ENCODE measurements at places on chromosomes 7 and 10.

- DNase-seq, result no peak
Observed at GRCh38 chr7:4799508-4800268, 24.3 kb downstream of the AP5Z1 start.

DNA sequence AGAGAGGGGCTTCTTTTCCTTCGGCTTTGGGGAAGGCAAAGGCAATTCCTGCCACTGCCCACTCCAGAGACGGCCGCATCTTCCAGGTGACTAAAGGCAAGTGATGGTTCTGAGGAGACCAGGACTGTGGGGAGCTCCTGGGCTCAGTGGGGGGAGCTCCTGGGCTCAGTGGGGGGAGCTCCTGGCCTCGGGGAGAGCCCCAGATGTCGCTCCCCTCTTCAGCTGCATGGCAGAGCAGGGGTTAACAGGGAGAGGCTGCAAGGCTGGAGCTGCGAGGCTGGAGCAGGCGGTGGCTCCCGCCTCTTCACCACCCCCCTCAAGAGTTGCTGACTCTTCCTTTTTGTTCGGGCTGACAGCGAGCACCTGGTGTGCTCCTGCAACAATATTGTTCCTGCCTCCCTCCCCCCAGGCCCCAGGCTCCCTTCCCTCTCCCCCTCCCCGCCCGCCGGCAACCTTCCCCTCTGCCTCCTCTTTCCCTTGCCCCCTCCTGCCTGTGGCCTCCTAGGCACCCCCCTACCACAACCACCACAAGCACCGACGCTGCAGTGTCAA lies 56.3 kb upstream of the LBX1 start:
- no peak for DNase-seq

GRCh38 chr10:131846240-131847101 lies 54.3 kb upstream of the PPP2R2D start:
- no peak for DNase-seq

DNA sequence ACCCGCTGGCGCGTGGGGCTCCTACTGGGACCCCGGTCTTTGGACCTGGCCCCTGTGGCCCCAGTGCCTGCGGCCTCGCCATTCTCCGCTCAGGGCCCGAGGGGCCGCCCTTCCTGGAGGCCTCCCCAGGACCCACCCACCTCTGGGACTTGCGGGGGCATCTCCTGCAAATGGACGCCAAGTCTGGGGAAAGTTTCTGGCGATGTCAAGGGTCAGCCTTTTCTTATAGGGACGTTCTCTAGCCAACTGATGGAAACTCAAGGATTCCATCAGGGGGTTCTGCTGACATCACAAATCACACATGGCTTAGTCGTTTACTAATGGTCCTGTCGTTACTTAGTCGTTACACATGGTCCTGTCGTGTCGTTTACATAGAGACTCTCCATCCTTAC lies 57.7 kb upstream of the RHOBTB1 start:
- DNase-seq, result no peak

GRCh38 chr10:100020142-100020885 lies 10.6 kb upstream of the DNMBP start:
- no peak for DNase-seq

DNA sequence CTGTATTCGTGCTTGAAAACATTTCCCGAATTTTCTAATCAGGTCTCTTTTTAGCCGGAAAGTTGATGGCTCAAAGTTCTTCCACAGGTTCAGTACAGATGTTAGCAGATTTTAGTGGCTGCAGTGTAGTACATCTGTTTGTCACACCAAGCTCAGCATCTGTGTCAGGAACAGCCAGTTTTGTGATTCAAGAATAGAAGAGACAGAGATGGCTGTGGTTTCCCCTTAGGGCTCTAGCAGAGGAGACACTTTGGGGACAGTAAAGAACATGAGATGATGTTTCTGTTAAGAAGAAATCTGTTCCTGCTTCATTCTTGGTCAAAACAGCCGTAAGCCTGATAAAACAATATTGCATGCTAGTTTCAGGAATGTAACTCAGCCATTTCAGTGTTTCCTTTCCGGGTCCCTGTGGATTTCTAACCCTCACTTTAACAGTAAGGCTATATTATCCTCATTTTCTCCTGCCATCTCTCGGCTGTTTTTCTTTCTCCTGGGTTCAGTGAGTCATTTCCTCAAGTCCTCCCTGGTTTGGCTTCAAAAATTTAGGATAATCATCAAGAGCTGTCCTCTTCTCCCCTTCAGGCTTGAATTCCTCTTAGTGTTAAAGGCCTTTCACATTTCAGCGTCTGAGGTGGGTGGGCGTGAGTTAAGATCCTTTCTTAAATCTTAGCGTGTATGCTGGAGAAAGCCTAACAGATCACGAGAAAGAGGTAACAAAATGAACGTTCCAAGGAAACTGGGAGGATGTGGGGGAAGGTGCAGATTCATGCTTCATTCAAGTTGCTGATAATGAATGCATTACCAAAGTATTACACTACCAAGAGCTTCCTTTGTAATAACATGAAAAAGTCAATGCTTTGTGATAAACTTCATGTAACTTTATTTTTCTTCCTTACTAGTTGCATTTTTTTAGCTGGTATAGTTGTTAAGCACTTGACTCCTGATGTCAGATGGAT lies 37.1 kb upstream of the BICC1 start:
- peak; percentile 48 for DNase-seq

DNA sequence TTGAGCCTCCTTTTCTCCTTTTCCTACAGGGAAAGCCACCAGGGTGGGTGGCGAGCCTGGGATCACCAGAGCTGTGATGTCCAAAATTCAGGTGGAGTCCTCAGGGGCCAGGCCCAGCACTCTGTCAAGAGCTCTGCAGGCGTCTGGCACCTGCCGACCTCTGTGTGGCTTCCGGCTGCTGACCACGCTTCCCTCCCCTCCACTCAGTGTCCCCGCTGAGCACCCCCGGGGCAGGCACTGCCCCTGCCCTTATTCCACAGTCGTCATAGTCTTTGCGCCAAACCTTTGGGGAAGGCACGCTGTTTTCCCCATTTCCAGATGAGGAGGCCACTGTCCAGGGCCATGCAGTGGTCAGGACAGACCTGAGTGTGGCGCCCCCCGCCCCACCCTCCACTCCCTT lies 7.5 kb downstream of the MTG1 start:
- DNase-seq, result no peak

- no peak for DNase-seq
Observed at GRCh38 chr7:95960706-95961244, 188.4 kb downstream of the DYNC1I1 start.

GRCh38 chr10:26863351-26864076 lies 2.8 kb upstream of the ABI1 start:
- DNase-seq, result no peak

GRCh38 chr10:117597216-117597615 lies 54.7 kb downstream of the EMX2 start:
- peak; percentile 85 for DNase-seq

GRCh38 chr7:120973849-120974248 lies 14.7 kb upstream of the CPED1 start:
- DNase-seq, result no peak

GRCh38 chr7:117308891-117309290 lies 14.0 kb downstream of the WNT2 start:
- no peak for DNase-seq

GRCh38 chr10:78640796-78641636 lies 427.8 kb upstream of the ZMIZ1 start:
- no peak for DNase-seq

DNA sequence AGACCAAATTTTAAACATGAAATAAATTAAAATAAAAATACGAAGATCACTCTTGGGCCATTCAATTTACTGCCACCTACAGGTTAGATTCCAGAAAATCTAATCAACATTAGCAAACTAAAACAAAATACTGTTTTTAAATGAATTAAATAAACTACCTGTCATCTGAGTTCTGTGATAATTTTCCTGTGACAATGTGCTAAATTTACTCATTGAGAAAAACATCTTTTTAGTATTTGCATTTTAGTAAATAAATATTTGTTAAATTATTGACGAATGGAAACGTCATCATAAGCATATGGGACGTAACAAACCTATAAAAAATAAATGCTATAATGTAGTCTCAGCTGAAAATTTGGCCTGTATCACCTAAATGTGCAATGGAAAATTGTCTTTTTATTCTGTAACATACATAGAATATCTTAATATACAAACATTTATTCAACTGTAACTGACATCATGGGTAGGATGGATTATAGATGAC lies 72.1 kb downstream of the ITGB8 start:
- DNase-seq, result peak; percentile 5

DNA sequence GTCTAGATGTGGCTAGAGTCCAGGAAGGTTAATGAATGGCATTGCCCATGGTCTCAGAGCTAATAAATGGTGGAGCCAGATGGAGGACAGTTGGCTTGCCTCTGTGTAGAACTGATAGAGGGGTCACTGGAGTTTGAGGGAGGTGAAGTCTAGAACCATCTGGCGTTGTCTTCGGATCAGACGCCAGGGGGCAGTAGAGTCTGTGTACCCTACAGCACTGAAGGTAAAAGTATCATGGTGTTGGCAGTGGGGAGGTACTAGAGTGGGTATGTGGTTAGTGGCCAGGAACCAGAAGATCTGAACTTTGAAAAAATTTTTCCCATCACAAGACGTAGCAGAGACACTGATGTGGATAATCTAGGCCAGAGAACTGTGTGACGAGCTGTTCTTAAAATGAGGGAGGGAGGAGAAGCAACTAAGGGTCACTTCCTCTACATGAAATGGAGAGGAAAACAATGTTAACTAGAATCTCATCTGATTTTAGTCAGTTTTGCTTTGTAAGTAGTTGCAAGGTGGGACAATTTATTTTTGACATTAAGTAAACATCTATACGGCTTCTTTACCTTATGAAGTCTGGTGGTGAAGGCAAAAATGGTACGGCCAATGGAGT lies 227.9 kb upstream of the PRSS58 start:
- DNase-seq, result peak; percentile 14

- no peak for DNase-seq
Observed at GRCh38 chr10:69757206-69757552, 44.5 kb upstream of the COL13A1 start.

GRCh38 chr10:119166564-119166963 lies 1.1 kb upstream of the SFXN4 start:
- DNase-seq, result peak; percentile 46

DNA sequence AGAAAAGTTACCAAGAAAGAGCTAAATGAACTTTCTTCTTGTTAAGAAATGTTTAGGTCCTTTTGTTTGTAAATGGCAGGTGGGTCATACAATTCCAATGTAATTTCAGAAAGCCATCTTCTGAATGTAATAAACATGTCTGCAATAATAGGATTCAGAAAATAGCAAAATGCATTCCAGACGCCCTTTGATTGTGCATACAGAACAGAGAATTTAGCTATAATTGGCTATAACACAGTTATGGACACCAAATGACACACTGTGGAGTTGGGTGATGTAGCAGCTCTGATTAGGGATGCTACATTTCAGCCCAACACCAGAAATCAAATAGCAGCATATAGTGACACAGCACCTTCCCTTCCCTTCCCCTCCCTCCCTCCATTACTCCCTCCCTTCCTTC lies 240.8 kb downstream of the SNX10 start:
- no peak for DNase-seq

DNA sequence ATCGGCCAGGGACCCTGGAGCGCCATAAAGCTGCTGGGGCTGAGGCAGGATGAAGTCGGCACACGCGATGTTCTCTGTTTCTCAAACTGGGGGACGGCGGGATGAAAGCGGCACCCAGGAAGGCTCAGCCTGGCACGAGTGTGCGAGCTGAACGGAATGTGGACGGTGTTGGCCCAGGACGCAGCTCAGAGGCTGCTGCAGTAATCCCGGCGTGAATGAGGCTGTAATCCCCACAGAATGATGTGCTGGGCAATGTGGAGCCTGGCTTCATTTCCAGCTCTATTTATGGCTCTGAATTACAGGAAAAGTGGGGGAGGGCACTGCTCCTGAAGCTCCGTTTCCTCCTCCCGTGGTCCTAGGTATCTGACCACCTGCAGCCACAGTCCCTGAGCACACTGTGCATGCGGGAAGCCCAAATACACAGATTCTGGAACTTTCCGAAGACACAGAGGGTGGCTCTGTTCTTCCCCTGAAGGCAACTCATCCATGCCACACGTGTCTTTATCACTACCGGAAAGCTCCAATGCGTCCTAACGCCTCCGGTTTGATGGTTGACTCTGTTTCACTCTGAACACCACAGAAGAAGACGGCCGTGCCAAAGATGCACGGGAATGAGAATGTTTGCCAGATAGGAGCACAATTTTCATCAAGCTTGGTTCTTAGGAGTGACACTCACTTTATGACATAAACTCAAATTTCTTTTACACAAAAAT lies 37.6 kb downstream of the KLF6 start:
- no peak for DNase-seq

GRCh38 chr10:86632009-86632800 lies 22.1 kb upstream of the OPN4 start:
- DNase-seq, result no peak

GRCh38 chr10:51201947-51202346 lies 127.7 kb downstream of the PRKG1 start:
- DNase-seq, result no peak

DNA sequence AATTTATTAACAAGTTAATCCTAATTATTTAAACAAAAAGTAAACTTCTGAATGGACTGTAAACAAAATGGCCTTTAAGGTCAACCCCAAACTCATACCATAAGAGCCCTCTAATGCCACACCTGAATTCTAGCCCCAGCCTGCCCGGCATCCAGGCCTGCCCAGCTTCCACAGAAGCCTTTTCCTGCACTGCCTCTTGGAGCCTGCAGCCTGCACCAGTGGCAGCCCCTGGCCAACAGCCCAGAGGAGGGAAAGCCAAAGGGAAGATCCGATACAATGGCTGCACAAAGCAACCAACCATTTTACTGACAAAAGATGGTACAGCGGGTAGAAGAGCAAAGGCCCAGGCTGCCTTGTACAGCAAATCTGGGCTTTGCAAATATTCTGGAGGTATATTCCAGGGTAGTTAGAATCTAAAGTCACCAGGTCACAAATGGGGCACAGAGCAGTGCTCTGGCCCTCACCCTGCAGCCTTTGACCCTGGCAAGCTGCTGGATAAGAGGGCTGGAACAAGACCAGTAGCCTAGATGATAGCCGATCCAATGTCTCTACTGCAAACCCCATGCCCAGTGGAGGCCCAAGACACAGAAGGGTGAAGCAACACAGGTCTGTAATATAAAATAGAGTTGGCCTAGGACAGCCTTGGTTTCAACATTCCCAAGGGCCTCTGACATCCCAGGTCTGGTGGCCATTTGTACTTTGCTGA lies 12.5 kb upstream of the CH25H start:
- no peak for DNase-seq

DNA sequence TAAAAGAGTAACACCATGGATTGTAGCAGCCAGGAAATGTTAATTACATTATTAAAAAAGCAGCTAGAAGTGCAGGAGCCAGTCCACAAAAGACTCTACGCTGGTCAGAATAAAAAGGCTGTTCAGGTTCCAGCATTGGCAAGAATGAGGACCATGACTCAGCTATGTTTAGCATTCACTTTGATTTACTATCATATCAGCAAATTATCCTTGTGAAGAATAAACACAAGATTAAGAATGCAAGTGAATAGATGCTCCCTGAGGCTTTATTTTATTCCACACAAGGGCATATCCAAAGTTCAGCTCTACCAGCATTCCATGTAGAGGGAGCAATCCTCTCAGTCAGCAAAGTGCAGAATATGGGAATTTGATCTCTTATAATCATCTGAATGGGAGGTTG lies 13.6 kb downstream of the DGKB start:
- DNase-seq, result no peak

- DNase-seq, result peak; percentile 24
Observed at GRCh38 chr7:4742852-4743251, 32.6 kb upstream of the AP5Z1 start.

All from ELR (cell line).